Memory B cell (primary cell): ENCODE measurements at places on chromosomes 16 and 17.

DNA sequence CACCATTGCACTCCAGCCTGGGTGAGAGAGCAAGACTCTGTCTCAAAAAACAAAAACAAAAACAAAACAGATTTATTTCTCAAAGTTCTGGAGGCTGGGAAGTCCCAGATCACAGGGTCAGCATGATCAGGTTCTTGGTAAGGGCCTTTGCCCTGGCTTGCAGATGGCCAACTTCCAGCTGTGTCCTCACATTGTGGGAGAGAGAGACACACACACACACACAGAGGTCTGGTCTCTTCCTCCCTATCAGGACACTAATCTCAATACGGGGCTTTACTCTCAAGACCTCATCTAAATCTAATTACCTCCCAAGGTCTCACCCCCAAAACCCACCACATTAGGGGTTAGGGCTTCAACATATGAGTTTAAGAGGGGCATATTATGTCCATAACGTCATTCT, 26.4 kb upstream of the TAOK1 start:
- H3K4me3 ChIP-seq: no peak overlapping the region
- no peak for DNase-seq
- H3K27me3 ChIP-seq: no peaks in the 10 kb centered on the region

- H3K36me3 ChIP-seq: peaks cover 41% of the 10 kb centered on the region
- H3K27ac ChIP-seq: peak overlapping the region; percentile 86
- H3K27me3 ChIP-seq: no peaks in the 10 kb centered on the region
Measured at GRCh38 chr17:78697554-78698343, 84.3 kb downstream of the CYTH1 start.

DNA sequence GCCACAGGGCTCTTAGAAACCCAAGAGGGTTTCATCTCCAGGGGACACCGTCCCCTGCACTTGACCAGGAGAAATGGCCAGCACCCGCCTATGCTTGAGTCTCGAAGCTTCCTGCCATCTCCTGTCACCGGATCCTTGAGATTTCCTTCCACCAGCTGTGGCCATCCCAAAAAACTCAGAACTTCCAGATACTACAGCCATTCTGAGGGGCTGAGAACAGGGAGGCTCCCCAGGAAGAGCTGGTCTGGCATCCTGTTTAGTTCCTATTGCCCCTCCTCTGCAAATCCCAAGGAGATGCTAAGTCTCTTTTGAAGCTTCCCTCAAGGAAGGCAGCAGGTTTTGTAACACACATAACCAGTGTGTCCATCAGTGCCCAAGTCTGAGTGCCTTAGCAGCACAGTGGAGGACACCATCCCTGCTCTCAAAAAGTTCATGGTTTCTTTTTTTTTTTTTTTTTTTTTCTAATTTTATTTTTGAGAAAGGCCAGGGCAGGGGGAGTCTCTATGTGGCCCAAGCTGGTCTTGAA, 2.0 kb downstream of the UBALD2 start:
- H3K4me3 ChIP-seq: peak overlapping the region; percentile 92
- H3K27me3 ChIP-seq: no peaks in the 10 kb centered on the region
- peaks cover 6% of the 10 kb centered on the region for H3K36me3 ChIP-seq
- H3K4me1 ChIP-seq: peaks cover 46% of the 10 kb centered on the region

DNA sequence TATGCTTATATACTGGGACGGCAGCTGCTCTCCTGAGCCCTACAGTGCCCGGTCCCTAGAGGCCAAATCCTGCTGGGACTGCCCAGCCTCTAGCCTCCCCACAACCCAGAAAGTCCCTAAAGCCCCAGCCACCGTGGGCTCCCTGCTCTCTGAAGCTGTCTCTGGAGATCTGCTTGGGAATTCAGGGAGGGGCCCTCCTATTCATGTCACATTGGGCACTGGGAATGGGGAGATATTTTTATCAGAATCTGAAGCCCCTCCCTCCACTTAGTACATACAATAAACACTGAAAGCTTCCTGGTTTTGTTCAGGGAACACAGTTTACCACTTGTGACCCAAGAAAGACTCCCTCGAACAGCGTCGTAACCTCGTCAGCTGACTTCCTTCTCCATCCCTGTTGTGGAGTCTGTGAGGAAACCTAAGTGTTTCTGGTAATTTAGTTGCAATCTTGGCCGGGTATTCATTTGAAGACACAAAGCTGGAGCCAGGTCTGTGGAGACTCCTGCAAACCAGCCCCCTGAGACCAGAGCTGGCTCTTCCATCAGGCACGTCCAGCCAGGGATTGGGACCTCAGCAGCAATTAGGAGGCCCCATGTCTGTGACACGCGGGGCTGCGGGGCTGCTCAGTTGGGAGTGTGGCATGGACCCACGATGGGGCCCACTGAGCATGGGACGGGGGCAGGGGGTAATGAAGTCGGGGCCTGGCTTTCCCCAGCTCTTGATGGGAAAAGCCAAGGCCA, 38.5 kb downstream of the PGS1 start:
- H3K4me1 ChIP-seq: peaks cover 9% of the 10 kb centered on the region
- no peaks in the 10 kb centered on the region for H3K27me3 ChIP-seq
- H3K4me3 ChIP-seq: no peak overlapping the region
- H3K27ac ChIP-seq: no peak overlapping the region
- DNase-seq: no peak
- H3K36me3 ChIP-seq: peaks cover 15% of the 10 kb centered on the region

DNA sequence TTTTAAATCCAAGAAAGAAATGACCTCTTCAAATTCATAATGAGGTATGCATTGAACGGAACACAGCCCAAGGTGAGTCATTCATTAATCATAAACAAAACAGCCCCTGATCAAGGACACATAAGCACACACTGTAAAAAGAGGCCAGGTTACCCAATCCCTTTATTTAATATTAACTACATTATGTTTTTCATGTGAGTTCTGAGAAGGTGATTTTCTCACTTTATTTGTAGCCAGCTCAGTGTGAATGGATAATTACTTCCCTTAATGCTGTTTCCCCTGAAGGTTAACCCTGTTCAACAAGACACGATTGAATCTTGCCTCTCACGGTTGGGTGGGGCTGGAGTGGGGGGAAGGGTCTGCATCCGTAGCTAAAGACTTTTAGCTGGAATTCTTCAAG, 257.3 kb upstream of the SALL1 start:
- H3K27ac ChIP-seq: no peak overlapping the region
- H3K36me3 ChIP-seq: no peaks in the 10 kb centered on the region
- H3K4me3 ChIP-seq: no peak overlapping the region
- no peak for DNase-seq
- H3K27me3 ChIP-seq: no peaks in the 10 kb centered on the region

DNA sequence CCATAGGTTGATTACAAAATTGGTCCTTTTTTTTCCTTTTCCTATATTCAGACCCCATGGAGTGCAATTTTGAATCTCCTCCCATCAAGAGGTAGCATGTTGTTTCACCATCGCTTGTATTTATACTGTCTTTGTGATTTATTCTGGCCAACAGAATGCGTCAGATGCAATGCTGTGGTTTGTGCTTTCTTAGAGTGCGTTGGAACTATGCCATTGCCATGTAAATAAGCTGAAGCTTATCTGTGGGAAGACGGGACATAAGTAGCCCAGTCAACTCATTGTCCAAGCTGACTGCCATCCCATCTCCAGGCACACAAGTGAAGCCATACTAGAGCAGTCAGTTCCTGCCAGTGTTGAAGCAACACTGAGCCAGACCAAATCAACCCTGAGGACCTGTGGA, 1339.3 kb upstream of the GOT2 start:
- no peaks in the 10 kb centered on the region for H3K36me3 ChIP-seq
- no peaks in the 10 kb centered on the region for H3K27me3 ChIP-seq
- H3K4me3 ChIP-seq: no peak overlapping the region
- no peak for DNase-seq

- DNase-seq: no peak
- H3K27ac ChIP-seq: no peak overlapping the region
- H3K4me1 ChIP-seq: peaks cover 4% of the 10 kb centered on the region
- no peak overlapping the region for H3K4me3 ChIP-seq
- peaks cover 15% of the 10 kb centered on the region for H3K27me3 ChIP-seq
- H3K36me3 ChIP-seq: no peaks in the 10 kb centered on the region
Measured at GRCh38 chr16:10609402-10609774, 29.0 kb upstream of the EMP2 start.

DNA sequence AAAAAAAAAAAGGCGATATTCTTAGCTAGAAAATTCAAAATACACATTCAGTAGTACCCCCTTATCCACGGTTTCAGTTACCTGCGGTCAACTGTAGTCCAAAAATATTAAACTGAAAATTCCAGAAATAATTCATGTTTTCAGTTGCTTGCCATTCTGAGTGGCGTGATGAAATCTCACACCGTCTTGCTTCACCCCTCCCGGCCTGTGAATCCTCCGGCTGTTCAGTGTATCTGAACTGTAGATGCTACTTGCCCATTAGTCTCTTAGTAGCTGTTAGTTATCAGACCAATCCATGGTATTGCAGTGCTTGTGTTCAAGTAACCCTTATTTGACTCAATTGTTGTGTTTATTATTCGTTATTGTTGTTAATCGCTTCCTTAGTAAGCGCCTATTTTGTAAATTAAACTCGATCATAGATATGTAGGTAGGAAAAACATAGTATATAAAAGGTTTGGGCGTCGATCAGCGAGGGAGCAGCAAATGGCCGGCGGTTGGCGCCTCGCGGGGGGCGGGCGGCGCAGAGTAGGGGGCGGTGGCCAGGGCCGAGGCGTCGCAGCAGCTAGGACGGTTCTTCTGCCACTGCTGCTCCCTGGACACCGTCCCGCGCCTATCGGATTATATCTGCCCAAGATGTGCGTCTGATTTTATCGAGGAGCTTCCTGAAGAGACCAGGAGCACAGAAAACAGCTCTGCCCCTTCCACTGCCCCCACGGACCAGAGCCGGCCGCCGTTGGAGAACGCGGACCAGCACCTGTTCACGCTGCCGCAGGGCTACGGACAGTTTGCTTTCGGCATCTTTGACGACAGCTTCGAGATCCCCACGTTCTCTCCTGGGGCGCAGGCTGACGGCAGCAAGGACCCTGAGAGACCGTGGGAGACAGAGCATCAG, 39.8 kb upstream of the AKAP1 start:
- DNase-seq: no peak
- peaks cover 17% of the 10 kb centered on the region for H3K4me1 ChIP-seq
- peak overlapping the region; percentile 87 for H3K4me3 ChIP-seq

DNA sequence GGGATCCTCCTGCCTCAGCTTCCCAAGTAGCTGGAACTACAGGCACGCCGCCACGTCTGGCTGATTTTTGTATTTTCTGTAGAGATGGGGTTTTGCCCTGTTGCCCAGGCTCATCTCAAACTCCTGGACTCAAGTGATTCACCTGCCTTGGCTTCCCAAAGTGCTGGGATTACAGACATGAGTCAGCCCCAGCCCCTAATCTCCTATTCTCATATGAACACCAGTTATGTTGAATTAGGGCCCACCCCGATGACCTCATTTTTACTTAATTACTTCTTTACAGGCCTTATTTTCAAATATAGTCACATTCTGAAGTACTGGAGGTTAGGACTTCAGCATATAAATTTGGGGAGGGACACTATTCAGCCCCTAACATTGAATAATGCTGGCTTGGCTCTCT, 49.2 kb downstream of the ZNRF1 start:
- H3K27ac ChIP-seq: no peak overlapping the region
- H3K4me3 ChIP-seq: no peak overlapping the region
- no peaks in the 10 kb centered on the region for H3K4me1 ChIP-seq
- DNase-seq: no peak
- no peaks in the 10 kb centered on the region for H3K36me3 ChIP-seq

DNA sequence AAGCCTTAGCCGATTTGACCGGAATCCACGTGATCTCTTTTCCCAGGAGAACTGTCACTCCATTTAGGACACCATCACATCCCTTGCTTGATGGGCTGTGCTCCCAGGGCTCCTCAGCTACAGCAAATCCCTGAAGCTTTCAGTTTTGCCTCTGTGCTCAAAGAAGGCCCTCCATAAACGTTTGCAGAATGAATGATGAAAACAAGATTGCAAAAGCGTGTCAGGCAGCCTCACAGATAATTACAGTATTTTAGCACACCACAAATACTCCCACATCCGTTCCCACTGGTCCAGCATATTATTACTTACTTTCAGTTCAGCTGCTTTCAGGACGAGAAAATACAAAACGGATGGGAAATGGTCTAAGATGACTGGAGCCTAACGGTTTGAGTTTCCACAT, 84.6 kb downstream of the USP31 start:
- H3K27ac ChIP-seq: no peak overlapping the region
- no peaks in the 10 kb centered on the region for H3K27me3 ChIP-seq
- no peak overlapping the region for H3K4me3 ChIP-seq
- H3K4me1 ChIP-seq: peaks cover 5% of the 10 kb centered on the region

GRCh38 chr17:28039251-28039650, 3.2 kb upstream of the NLK start:
- peaks cover 20% of the 10 kb centered on the region for H3K4me1 ChIP-seq
- no peak overlapping the region for H3K4me3 ChIP-seq
- H3K27me3 ChIP-seq: peaks cover 2% of the 10 kb centered on the region
- H3K27ac ChIP-seq: no peak overlapping the region

- H3K4me1 ChIP-seq: peaks cover 56% of the 10 kb centered on the region
- DNase-seq: no peak
- H3K36me3 ChIP-seq: peaks cover 22% of the 10 kb centered on the region
- no peak overlapping the region for H3K4me3 ChIP-seq
Measured at GRCh38 chr16:24015923-24016322, 180.1 kb downstream of the PRKCB start.

DNA sequence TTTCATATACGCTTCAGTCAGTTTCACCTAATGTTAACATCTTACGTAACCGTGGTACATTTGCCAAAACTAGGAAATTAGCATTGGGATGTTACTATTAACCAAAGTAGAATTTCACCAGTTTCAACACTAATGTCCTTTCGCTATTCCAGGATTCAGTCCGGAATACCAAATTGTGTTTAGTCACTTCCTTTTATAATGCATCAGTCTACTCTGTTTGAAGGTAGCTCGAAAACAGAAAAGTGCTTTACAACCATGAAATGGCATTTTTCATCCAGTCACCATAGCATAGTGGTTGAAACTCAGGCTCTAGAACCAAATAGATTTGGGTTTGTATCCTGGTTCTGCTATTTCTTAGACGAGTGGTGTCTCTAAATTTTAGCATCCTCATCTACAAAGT, 29.4 kb downstream of the AP2B1 start:
- DNase-seq: no peak
- no peak overlapping the region for H3K4me3 ChIP-seq
- no peaks in the 10 kb centered on the region for H3K27me3 ChIP-seq
- H3K36me3 ChIP-seq: peaks cover 2% of the 10 kb centered on the region
- peaks cover 9% of the 10 kb centered on the region for H3K4me1 ChIP-seq

GRCh38 chr16:53291757-53292392, 142.4 kb upstream of the RBL2 start:
- H3K27ac ChIP-seq: no peak overlapping the region
- no peaks in the 10 kb centered on the region for H3K27me3 ChIP-seq
- no peaks in the 10 kb centered on the region for H3K4me1 ChIP-seq
- H3K4me3 ChIP-seq: no peak overlapping the region
- peaks cover 39% of the 10 kb centered on the region for H3K36me3 ChIP-seq

- peaks cover 42% of the 10 kb centered on the region for H3K36me3 ChIP-seq
- peak overlapping the region; percentile 41 for H3K4me3 ChIP-seq
- H3K27me3 ChIP-seq: no peaks in the 10 kb centered on the region
Measured at GRCh38 chr17:39563476-39563875, 44.2 kb downstream of the NEUROD2 start.
